ENCODE measurements at places on chromosomes 5 and 9.

DNA sequence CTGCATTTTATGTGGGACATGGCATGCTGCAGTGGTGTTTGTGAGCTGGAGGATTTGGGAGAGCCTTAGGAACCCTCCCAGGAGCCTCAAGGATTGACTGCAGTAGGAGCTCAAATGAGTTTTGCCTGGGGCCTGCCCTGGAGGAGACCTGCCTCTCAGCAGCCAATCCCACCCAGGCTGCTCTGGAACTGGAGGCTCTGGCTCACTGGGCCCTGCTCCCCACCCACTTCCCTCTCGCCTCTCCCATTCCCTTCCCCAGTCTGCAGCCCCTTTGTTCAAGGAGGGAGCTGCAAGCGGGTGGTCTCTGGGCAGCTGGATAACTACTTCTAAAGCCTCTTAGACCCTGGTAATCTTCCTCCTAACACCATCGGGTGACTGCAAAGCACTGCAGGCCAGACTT, 24.2 kb downstream of the KCNIP1 start:
- no peak for DNase-seq

DNA sequence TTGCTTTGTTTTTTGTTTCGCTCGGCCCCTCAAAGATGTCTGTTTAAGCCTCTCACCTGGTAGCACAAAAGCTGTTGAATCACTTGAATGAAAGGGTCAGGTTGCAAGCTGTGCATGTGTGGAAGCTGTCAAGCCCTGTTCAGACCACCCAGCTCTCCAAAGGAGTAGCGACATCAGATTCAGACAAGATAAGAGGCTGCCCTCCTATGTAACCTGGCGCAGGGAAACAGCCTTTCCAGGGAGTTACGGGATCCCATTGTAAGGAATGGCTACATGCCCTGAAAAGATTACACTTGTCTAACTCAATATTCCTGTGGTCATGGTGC, 2.9 kb downstream of the FREM1 start:
- no peak for DNase-seq

DNA sequence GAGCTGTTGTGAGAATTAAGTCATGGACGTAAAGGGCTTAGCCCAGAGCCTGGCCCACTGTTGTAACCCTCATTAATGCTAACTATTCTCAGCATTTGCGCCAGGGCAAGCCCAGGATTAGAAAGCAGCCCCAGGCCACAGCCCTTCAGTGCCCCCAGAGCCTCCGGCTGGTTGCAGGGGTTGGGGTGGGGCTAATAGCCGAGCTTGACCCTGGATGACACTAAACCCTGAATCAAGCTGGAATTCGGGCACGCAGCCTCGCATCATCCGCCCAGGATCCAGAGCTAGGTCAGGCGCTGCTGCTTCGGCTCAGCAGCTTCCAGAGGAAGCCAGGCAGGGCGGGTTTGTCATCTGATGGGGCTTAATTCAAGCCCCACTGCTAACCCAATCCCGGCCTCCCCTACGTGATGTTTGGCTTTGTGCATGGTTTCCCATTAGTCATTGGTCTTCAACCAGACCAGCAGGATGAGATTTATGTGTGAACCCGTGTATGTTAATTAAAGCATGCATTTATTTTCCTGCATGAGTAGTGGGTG, 1.2 kb upstream of the MEGF9 start:
- no peak for DNase-seq

GRCh38 chr5:116374434-116374852, 200.2 kb downstream of the SEMA6A start:
- DNase-seq, result no peak

DNA sequence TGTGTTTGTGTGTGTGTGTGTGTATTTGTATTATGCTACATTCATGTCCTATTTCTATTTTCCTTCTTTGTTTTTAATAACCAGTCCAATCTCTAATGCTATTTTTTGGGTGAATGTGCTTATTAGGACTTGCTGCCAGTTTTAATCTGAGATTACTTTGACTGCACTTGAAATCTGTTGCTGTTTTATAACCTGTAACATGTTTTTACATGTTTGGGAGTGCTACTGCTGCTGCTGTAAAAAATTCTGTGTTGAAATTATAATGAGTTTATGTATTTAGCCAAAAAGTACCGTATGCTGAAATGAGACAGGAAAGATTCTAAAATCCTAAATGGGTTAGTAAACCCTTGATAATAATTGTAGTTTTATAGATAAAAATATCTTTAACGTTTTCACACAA, 104.7 kb upstream of the SSBP2 start:
- DNase-seq, result no peak

DNA sequence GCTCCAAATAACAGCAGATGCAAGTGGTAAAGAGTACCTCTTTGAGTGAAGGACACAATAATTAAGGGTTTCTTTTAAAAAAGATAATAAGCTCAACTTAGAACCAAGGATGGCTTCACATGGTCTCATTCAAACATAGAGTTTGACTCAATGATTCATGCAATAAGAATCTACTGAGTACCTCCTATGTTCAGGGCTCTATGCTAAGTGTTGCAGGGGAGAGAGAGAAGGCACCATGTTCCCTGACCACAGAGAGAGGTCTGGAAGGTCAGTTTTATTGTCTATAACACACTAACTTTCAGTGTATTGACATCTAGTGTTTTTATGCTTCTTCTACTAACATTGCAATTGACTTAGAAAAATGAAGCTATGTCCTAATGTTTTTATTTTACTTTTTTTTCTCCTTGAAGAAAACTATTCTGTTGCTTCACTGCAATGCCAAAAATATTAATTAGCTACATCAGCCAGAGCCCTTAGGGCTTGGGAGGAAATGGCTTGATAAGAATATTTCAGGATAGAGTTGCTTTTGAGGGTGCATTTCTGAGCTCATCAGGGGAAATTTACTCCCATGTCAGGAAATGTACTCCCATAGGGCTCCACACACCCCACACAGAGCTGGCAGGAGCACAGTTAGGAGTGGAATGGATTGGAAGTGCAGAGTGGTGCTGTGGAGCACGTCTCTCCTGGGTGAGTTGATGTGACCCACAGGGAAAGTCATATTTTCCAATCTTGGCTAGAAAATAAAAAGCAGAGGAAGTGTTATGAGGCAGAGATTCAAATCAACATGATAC, 106.6 kb downstream of the PDE8B start:
- no peak for DNase-seq

DNA sequence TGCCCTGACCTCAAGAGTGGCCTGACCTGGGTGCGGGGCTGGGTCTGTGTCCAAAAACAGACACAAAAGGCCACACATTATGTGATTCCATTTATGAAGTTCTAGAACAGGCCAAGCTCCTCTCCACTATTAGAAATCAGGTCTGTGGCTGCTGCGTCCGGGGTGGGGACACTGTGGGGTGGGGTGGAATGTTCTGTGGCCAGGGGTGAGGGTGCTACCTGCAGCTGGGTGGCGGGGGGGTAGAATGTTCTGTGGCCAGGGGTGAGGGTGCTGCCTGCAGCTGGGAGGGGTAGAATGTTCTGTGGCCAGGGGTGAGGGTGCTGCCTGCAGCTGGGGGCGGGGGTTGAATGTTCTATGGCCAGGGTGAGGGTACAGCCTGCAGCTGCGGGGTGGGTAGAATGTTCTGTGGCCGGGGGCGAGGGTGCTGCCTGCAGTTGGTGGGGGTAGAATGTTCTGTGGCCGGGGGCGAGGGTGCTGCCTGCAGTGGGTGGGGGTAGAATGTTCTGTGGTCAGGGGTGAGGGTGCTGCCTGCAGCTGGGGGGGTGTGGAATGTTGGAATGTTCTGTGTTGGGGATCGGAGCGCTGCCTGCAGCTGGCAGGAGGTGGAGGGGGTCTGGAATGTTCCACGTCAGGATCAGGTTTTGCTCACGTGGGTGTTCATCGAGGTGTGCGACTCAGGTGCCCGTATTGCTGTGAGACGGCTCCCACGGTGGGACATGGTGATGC, 8.3 kb downstream of the LCN12 start:
- no peak for DNase-seq

DNA sequence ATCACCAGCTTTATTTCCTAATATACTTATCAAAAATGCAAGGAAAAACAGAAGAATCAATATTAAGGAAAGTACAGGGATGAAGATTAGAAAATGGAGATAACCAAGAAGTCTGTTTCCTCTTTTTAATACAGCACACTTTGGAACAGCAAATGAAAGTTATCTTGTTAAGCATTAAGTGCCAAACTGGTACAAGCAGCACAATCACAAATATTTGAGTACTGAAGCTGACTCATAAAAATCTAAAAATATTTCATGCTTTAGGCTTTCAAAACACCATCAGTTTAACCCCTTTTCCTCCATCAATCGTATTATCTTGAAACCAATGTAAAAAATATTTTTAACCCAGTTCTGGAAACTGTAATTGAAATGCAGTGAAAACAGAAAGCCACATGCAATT, 2.7 kb downstream of the FBXW11 start:
- DNase-seq, result no peak

DNA sequence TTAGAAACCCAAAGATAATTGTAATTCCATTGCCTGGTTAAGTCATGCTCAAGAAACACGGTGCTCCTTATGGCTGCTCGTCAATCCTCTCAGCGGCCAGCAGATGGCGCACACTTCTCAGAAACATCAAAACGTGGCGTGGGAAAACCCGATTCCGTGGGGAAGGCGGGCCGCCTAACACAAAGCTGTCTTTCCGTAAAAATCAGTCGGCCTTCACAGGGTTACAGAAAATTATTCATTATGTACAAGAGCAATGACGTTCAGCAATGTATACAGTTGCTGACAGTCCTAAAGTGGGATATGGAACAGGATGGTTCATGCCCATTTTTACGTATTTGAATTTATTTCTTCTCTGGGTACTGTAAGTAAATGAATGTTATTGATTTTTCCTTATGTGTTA, 83.5 kb downstream of the PDE4D start:
- DNase-seq, result peak; percentile 52

GRCh38 chr9:77597057-77597456, 51.1 kb downstream of the GNA14 start:
- no peak for DNase-seq

DNA sequence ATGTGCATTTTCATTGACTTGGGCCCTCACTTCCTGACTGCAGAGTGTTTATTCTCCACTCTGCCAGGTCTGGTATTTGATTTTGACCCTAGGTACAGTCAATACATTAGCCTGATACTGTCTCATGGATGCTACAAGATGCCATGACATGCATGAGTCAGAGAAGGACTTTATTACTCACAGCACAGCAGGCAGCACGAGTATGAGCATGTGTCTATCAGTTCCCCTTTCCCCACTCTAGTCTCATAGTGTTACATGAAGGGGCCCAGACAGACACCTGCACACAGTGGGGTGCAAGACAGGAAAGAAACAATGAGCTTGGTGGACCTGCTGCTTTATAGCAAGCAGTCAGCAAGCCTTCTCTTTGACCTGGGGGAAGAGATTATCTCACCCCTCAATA, 19.6 kb downstream of the ITGA2 start:
- DNase-seq, result no peak

GRCh38 chr9:76717176-76717575, 47.1 kb upstream of the PCA3 start:
- DNase-seq, result no peak

DNA sequence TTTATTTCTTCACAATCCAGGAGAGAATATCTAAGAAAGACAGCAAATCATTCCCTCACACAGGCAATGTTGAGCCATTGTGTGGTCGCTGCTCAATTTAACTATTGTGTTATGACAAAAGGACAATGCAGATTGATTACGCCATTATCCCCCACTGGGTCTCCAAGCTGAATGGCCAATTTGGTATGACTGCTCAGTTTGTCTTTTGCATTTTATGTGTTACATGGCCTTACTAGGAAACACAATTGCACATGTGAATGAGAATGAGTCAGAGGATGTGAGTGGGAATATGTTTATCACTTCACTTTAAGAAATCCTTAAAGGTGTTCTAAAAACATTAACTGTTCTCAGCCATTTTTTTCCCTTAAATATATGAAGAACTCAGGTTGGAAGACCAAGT, 108.3 kb downstream of the FAM174A start:
- no peak for DNase-seq

GRCh38 chr5:115616892-115617291, 8.9 kb downstream of the TMED7 start:
- no peak for DNase-seq

- no peak for DNase-seq
Observed at GRCh38 chr9:132193227-132194124, 31.6 kb downstream of the NTNG2 start.

GRCh38 chr9:128007566-128008138, 26.9 kb upstream of the EEIG1 start:
- no peak for DNase-seq

GRCh38 chr5:93221-93980, 1.4 kb downstream of the PLEKHG4B start:
- no peak for DNase-seq

- no peak for DNase-seq
Observed at GRCh38 chr5:72654231-72654630, 147.0 kb upstream of the ZNF366 start.

- DNase-seq, result no peak
Observed at GRCh38 chr9:138020120-138020794, 142.7 kb downstream of the CACNA1B start.

DNA sequence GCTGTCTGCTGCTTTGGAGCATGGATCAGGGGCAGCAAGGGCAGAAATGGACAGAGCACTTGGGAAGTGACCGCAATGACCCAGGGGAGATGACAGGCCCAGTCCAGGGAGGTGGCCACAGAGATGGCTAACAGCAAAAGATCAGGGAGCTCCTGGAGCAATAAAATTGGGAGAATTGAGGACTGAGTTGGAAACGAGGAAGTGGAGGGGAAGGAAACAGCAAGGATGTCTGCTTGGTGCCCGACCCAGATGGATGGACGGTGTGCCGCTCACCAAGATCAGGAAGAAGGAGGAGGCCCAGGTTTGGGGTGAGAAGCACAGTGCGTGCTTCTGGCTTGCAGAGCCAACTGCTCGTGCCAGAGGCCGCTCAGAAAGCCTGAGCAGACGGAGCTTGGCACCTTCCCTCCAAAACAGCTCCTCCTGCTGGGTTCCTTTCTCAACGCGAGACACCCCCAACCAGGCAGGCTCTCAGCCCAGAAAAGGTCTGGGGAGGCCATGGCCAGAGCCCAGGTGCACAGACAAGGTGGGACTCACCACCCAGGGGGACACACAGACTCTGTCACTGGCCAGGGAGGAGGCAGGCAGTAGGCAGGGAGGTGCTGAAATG, 1.7 kb upstream of the SLC34A1 start:
- no peak for DNase-seq

DNA sequence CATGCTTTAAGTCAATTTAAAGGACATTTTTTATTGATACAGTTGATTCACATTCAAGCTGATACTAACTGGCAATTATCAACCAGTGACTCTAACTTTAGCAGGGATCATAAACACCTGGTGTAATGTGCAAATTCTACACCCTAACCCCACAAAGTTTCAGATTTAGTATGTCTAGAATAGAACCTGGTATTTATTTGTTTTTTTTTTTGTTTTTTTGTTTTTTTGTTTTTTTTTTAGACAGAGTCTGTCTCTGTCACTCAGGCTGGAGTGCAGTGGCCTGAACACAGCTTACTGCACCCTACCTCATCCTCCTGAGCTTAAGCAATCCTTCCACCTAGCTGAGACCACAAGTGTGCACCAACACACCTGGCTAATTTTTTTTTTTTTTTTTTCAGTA, 311.2 kb upstream of the SEMA6A start:
- no peak for DNase-seq

Data from iPS DF 6.9 (cell line).